ENCODE measurements at places on chromosomes 7 and 10.

GRCh38 chr7:36605261-36606051 lies 118.8 kb downstream of the AOAH start:
- no peak for DNase-seq

GRCh38 chr7:25389489-25390106 lies 161.3 kb upstream of the NPVF start:
- DNase-seq = no peak

DNA sequence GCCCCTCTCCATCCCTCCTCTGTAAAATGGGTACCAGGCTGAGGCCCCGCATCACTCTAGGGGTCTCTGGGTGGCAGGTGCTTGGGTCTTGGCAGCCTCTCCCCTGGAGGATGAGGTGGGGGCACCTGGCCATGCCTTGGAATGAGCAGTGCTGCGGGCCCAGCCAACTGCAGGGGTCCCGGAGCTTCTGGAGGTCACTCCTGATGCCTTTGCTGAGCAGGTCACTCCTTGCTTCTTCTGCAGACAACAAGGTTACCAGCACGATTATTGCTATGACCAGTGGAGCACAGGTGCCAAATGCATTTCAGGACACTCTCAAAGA lies 22.4 kb upstream of the ZNF488 start:
- DNase-seq = no peak

DNA sequence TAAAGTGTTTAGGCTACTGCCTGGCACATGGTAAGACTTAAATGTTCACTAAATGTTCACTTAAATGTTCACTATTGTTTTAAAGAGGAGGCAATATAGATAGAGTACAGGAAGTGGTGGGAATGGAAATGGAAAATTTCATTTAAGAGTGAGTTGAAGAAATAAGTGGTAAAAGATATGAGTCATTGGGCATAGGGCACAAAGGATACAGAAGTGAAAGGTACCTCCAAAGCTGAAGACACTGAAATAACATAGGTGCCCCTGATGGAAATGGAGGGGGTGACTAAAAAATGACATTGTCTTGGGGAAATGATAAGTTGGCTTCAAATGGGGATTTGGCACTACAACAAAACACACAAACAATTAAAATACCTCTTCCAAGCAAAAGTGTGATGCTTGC lies 5.2 kb upstream of the FRA10AC1 start:
- no peak for DNase-seq

DNA sequence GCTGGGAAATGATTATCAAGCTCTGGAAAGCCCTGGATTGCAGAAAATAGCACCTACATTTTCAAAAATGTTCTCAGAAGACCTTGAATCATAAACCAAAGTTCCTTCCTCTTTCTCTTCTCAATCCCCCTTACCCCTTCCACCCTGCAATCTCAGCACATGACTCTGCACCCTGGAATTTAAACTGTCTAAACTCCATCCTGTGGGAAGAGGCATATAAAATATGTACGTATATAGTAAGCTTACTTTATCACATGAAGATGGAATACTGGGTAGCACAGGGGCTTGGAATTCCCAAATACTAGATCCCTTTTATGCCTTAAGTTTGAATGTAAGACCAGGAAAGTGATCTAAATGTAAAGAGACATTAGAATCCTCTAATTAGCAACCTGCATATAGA lies 7.7 kb downstream of the AGMO start:
- no peak for DNase-seq

GRCh38 chr10:16381083-16381482 lies 55.7 kb upstream of the PTER start:
- DNase-seq = no peak

DNA sequence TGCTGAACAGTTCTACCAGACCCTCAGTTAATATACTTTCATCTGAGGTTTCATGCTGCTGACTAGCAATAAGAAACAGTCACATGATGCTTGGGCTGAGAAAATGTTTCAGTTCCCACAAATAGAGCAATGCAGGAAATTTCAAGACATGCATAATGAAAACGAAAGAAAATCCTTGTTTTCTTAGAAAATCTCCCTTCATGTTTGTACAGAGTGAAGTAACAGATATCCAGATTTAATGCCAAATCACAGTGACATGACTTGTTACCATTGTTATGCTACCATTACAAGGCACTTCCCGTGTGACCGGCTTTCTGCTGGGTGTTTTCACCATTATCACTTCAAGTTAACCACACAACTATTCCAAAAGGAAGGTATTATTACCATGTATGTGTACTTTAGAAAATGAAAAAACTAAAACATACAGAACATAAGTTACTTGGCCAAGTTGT lies 121.7 kb downstream of the DOCK4 start:
- DNase-seq = no peak

GRCh38 chr7:95066737-95067530 lies 159.5 kb downstream of the PPP1R9A start:
- no peak for DNase-seq

DNA sequence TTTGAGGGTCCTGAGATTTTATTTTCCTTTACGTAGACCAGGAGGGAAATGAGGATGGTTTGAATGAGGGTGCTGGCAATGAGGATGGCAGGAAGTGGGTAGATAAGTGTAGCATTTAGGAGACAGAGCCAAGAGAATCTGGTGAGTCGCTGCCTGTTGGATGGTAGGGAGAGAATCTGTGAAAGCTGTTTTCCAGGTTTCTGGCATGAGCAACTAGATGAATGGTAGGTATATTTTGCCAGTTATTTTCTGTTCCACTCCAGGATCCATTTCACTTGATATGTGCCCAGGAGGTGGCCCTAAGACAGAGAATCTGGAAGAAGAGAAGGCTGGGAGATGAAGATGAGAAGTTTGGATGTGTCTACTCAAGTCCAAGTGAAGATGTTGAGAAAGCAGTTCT lies 63.3 kb upstream of the VIPR2 start:
- no peak for DNase-seq

DNA sequence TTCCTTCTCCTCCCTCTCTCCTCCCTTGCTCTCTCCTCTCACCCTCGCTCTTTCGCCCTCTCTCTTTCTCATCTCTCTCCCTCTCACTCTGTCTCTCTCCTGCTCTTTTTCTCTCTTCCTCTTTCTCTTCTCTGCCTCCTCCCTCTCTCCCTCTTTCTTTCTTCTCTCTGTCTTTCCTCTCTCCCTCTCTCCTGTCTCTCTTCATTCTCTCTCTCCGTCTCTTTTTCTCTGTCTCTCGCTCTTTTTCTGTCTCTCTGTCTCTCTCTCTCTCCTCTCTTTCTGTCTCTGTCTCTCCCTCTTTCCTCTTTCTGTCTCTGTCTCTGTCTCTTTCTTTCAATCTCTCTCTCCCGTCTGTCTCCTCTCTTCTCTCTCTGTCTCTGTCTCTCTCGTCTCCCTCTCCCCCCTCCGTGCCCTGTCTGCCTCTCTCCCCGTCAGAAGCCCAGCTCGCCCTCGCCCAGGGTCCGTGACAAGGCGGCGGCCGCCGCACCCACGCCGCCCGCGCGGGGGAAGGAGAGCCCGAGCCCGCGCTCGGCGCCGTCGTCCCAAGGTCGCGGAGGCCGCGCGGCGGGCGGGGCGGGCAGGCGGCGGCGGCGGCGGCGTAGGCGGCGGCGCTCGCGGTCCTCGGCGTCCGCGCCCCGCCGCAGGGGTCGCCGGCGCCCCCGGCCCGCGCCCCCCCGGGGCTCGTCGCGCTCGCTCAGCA lies 21.3 kb upstream of the HSPB1 start:
- no peak for DNase-seq

GRCh38 chr7:22361795-22362194 lies 4.8 kb upstream of the RAPGEF5 start:
- no peak for DNase-seq

DNA sequence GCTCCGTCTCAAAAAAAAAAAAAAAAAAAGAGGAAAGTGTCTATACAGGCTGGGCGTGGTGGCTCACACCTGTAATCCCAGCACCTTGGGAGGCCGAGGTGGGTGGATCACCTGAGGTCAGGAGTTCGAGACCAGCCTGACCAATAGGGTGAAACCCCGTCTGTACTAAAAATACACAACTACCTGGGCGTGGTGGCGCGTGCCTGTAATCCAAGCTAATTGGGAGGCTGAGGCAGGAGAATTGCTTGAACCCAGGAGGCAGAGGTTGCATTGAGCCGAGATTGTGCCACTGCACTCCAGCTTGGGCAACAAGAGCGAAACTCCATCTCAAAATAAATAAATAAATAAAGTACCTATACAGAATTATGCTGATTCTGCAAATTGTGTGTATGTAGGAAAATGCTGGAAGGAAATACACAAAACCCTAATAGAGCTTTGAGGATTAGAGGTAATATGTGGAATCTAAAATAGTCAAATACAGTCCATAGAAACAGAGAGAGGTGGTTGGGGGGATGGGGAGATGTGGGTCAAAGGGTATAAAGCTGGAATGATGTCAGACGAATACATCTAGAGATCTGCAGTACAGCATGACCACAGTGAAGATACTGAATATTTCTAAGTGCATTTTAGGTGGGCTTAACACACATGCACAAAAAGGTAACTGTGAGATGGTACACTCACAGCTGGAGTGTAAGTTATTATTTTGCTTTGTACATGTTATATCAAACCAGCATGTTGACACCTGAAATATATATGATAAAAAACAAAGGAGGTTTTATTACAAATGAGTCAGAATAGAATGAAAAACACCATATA lies 174.5 kb upstream of the KLF14 start:
- no peak for DNase-seq

DNA sequence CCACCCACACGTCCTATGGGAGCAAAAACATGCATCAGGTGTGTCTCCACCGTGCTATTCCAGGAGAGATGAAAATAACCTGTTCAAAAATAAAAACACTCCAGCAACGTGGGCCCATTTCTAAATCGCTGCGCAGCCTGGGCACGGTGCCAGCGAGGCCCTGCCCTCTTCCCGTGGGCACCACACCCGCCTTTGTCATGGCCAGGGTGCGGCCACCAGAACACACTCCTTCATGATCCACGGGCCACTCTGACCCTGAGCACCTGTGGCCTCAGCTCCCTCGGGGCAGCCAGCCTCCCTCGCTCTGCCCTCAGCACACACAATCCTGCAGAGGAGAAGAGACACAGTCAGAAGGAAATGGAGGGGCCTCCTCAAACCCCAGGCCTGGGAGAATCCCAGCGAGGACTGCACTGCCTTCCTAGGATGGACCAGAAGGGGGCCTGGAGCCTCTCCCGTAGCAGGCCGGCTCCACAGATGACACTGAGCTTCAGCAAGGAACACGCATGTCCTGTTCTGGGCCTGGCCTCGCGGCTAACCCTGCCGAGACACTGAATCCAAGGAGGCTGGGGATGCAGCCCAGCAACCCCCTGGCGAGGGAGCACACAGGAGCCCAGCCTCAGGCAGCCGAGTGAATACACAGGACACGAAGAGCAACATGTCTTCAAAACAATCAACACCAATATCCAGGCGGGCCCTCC lies 169.0 kb downstream of the MAD1L1 start:
- DNase-seq = no peak
